T-cell (primary cell): ENCODE measurements at places on chromosomes 16 and 17.

GRCh38 chr16:23863511-23864422, 28.0 kb downstream of the PRKCB start:
- DNase-seq = no peak

- no peak for DNase-seq
Observed at GRCh38 chr17:50787106-50787505, 19.8 kb upstream of the ANKRD40CL start.

DNA sequence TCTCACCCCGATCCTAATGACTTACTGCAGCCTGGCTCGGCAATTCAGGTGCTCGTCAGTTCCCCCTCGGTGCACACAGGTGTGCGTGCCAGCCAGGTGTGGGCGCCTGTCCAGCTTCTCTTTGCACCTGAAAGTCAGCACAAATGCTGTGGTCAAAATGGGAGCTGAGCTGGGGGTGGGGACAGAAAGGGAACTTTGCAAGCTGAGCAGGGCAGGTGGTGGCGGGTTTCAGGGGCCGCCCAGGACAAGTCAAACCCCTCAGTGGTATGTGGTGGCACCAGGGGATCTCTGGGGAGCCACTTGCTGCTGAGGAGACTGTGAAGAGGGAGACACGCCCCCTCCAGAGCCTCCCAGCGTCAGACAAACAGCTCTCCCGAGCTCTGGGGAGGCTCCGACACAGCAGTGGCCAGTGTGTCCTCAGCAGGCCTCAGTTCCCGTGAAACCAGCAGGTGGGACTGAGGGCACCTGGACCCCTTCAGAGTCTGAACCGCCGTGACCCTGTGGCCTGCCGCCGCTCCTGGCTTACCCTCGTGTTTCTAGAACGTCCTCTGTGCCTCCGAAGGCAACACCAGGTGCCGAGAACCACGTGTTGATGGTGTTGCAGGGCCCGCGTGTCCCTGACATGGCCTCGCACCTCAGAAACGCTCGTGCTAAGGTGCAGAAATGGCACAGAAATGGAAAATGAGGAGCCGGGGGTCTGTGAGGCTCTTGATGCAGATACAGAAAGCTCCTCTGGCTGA, 233.5 kb upstream of the TNRC6C start:
- DNase-seq = no peak

DNA sequence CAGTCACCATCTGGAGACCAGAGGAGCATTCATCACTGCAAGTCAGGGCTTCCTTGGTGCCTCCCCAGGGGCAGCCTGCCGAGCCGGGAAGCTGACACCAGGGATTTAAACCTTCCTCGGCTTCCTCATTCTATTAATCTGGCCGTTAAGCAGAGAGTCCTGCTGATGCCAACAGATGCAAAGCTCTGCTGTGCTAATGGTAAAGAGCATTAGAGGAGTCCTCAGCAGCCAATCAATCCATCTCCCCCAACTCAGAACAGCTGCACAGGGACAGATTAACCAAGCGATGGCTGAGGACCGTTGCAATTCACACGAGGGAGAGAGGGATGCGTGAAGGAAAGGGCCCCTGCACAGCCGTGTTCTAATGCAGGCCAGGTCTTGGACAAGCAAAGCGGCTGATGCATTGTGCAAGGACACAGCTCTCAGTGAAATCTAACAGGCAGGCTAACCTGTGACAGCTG, 116.6 kb downstream of the XYLT1 start:
- DNase-seq = no peak

- DNase-seq = no peak
Observed at GRCh38 chr17:58756246-58757161, 850 bp downstream of the PPM1E start.

DNA sequence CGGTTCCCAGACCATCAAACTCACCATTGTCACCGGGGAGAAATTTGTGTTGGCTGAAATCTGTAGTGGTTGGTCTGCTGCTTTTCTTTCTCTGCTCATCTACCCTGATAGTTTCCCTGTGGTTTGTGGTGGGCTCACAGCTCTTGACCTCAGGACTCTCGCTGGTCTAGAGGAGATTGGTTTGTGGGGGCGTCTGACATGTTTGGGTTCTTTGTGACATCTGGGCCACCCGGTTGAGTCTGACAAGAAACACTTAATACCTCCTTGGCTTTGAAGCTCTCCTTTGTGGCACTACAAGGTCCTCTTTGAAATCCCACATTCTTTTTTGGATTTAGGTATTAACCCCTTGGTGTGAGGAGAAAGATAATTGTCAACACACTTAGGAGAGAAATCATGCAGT, 662.0 kb downstream of the WWOX start:
- DNase-seq = no peak

DNA sequence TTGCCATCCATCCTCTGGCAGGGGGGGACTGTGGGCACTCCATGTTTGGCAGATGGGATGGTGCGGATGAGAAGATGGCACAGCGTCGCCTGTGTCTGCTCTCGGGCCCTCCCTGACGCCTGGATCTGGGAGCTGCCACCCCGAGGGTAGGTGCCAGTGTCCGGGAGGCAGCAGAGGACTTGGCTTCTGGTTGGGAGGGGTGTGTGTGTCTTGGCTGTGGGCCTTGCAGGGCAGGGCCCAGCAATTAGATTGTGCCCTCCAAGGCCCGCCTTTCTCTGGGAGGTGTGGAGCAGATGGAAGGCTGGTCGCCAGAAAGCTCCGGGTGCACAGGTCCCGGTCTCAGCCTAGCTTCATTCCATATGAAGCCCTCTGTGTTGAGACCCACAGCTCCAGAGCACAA, 1.4 kb downstream of the RAP1GAP2 start:
- DNase-seq = no peak

DNA sequence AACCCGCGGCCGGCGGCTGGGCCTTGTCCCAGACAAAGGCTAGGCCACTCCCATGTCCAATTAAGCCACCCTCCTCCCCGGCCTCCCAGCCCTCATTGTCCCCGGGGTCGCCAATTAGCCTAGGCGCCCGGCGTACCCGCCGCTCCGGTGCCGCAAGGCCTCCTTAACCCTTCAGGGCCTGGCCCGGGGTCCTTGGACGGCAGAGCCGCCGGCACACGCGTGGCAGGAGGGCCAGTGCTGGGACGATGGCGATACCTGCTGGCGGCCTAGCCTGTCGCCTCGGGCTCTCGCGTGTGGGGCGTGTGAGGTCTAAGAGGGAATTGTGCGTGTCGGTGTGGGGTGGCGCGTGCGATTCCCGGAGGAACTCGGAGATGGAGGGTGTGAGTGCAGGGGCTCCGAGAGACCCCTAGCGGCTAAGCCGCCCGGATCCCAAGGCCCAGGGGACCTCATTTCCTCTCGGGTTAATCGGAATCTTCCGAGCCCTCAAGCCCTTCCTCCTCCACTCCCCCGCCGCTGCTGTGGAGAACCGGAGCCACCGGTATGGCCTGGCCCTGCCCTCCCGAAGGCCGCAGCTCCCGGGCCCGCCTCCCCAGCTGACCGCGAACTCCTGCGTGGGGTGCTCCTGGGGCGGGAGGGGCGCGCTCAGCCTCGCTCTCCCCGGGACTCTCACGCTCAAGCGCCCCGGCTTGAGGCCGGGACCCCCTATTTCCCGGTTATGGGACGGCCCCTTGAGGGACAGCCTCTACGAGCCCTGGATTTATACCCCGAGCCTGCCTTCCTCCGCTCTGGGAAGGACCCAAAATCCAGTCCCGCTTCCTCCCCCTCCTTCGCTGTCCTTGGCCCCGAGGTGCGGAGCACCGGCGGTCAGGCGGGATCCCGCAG, 11.9 kb downstream of the TBX2 start:
- DNase-seq = no peak

DNA sequence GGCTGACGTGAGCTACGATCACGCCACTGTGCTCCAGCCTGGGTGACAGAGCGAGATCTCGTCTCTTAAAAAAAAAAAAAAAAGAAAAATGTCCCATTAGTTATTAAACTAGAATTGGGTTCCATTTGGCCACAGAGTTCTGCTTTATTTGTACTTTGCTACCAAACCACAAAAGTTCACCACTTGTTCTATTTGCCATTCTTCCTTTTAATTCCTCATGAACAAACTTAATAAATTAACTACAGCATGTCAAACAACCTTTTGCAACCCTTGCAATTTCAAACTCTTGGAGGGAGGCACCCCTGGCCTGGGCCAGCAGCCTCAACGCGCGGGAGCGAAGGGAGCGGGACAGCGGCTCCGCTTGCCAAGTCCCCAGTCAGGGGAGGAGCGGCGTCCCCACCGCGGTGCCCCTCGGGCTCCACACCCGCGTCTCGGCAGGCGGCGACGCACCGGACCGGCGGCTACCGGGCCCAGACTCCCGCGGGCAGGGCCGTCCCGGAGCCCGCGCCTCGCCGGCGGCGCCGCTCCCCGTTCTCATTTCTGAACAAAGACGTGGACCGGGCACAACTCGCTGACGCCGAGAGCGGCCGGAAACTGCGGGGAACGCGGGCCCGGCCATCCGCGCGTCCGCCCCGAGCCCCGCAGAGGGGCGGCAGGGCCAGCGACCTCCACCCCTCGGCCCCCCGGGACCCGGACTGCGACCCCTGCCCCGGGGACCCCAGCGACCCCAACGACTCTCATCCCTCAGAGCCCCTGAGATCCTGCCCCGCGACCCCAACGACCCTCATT, 775 bp downstream of the CYTH1 start:
- no peak for DNase-seq

DNA sequence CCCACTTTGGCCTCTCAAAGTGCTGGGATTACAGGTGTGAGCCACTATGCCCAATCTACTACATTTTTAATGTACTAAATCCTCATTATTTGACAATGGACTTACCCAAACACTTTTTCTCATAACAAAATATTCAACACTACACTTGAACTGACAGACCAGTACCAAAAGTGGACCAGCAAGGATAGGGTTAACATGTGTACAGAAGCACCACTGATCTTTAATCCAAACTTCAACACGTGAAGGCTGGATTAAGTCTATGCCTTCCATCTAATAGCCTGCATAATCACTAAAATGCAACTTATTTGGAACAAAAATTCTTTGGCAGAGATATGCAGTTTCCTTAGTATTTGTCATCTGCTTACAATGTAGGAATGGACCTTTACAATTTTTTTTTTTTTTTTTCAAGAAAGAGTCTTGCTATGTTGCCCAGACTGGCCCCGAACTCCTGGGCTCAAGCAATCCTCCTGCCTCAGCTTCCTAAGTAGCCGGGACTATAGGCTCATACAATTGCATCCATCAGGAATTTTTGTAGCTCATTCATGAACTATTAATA, 60.0 kb upstream of the BCAR1 start:
- DNase-seq = no peak

DNA sequence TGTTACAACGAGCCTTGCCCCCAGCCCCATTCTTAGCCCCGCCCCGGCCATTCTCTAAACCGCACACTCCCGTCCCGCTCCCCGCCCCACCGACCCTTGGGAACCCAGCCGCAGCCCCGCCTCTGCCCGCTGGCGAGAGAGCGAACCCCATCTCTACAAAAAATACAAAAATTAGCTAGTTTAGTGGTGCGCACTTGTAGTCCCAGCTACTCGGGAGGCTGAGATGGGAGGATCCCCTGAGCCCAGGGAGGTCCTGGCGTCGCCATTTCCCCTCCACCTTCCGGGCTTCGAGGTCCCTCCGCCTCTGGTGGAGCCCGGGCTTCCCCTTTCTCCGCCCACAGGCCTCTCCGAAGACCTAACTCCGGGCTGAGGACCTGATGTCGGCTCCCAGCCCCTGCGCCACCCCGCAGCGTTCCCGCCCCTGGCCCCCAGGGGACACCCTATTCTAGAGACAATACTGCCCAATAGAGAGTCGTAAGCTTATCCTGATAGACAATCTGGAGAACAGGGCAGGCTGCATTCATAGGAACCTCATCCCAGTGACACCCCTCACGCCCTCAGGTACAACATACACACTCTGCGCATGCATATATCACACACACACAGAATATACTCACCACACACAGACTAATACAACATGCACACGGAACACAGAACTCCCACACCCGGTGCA, 480 bp upstream of the PROCA1 start:
- DNase-seq = peak; percentile 50

- DNase-seq = no peak
Observed at GRCh38 chr16:79163691-79164387, 436.7 kb downstream of the MAF start.

- DNase-seq = no peak
Observed at GRCh38 chr17:42348104-42348503, 40.1 kb downstream of the STAT3 start.

GRCh38 chr16:10876315-10876714, 687 bp upstream of the CIITA start:
- DNase-seq = no peak

- DNase-seq = no peak
Observed at GRCh38 chr17:66625311-66625767, 209.6 kb upstream of the CACNG5 start.

- DNase-seq = no peak
Observed at GRCh38 chr16:17776888-17777287, 306.1 kb upstream of the XYLT1 start.

- no peak for DNase-seq
Observed at GRCh38 chr17:75010683-75011400, 1.6 kb upstream of the MRPL58 start.

- peak; percentile 52 for DNase-seq
Observed at GRCh38 chr17:1055751-1056645, 59.1 kb downstream of the TIMM22 start.

GRCh38 chr17:71287071-71287823, 833.6 kb upstream of the SOX9 start:
- no peak for DNase-seq

DNA sequence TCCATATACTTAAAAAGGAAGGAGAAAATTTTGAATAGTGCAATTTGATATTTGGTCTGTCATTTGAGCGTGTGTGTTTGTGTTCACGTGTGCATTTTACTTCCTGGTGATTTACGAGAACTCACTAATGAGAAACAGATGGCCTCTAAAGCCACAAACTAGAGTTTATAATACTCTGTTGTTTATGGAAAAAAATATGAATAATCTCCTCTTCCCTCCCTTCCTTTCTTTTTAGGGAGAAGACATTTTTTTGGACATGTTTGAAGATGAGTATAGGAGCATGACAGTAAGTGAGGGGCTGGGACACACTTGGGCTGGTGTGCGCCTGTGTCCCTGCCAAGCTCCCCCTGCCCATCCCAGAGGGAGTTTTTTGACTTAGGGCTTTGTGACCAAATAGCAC, 102.7 kb downstream of the CLEC16A start:
- DNase-seq = no peak

DNA sequence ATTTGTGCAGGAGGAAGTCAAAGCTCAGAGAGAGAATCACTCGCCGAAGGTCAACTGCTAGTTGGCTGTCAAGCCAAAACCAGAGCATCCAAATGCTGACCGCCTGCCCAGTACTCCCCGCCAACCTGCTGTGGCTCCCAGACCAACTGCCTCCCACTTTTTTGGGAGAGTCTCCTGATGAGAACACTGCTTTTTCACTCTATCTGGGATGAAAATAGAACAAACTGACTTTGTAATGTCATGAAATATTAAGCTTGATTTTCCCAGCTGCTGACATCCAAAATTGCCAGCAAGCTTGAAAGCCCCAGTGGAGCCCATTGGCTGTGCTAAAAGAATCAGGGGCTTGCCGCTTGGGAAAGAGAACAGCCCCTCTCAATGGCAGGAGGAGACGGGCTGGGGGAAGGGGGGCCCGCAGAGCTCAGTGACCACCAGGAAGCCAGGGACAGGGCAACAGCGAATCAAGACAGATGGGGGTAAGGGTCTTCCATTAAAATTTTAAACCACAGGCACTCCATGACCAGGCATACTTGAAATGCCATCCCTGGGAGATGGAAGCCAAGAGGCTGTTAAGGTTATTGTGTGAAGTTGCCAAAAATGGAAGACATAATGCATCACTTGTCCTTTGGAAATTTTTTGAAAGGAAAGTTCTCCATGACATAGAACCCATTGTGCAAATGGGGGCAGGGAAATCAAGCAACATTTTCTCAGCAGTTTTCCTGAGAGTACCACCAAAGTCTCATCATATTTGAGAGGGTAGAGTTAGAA, 125.7 kb upstream of the CDH5 start:
- no peak for DNase-seq

- DNase-seq = peak; percentile 22
Observed at GRCh38 chr17:40349895-40350688, 14.4 kb downstream of the GJD3 start.

GRCh38 chr16:11316331-11317015, 28.8 kb upstream of the RMI2 start:
- DNase-seq = no peak
